ENCODE measurements at places on chromosomes 6 and 20.

- DNase-seq = no peak
Measured at GRCh38 chr20:43513372-43513930, 6.0 kb downstream of the L3MBTL1 start.

GRCh38 chr6:112485120-112485826 is 138.1 kb downstream of the RFPL4B start:
- no peak for DNase-seq

DNA sequence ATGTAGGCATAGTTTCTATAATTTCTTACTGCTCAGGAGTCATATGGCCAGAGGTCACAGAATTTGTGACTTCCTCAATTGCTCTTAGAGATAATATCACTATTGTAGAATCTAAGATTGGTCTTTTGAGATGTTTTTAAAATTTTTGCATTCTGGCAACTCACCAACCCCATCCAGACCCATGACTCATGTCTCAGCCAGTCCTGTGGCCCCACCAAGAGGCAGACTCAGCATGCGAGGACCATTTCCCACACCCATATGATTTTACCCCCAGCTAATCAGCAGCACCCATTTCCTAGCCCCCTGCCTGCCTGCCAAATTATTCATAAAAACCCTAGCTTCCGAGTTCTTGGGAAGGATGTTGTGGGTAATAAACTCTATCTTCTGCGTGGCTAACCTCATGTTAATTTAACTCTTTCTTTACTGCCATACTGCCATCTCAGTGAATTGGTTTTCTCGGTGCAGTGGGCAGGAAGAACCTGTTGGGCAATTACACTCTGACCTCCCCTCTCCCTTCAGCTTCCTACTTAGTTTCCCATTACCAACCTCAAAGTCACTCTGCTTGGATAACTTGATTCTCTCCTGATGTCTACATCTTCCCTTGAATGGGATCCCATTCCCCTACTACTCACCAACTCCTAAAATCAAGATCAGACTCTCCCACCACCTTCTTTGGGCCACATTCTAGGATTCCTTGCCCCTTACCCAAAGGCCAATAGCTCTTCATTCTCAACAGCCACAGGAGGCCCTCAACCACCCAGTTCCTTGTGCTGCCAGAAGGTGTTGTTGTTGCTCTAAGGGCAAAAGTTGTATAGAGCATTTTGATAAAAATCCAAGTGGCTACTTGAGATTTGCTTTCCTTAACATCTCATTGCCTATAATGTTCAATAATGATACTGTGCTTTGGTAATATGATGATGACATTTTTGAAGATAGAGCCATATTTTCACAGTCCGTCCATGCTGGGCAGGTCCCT is 16.2 kb upstream of the IYD start:
- DNase-seq = no peak

DNA sequence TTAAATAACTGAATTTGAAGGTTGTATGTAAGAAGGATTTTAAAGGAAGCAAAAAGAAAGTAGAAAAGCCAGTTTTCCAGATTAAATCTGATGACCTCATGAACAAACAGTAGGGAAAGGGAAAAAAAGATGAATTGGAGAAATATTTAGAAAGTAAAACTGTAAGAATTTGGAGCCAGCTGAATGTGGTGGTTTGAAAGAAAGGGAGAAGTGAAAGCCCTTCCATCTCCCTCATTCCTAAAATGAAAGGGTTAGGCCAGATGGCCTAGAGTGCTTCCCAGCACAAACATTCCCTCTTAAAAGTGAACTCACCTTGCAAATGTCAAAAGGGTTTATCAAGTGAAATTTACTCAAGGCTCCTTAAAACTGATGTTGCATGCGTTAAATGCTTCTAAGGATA is 139.3 kb upstream of the COL21A1 start:
- no peak for DNase-seq

- no peak for DNase-seq
Measured at GRCh38 chr6:31898383-31899011, 999 bp upstream of the EHMT2 start.

GRCh38 chr6:126967296-126968005 is 151.0 kb upstream of the RSPO3 start:
- no peak for DNase-seq

- no peak for DNase-seq
Measured at GRCh38 chr6:144659202-144660182, 374.4 kb downstream of the UTRN start.

DNA sequence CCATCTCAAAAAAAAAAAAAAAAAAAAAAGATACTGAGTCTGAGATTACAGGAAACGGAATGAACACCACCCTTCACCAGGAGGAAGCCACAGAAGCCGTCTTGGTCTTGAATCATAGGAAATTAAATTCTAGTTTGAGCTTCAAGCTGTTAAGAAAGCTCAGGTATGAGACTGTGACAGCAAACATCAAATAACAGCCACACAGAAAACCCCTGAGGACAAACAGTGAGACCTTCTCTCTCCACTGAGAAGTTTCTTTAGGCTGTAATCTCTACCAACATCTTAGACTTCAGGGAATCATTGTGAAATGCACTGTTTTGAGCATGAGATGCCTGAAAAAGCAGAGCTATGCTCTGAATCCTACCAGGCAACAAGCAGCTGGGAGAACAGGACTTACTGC is 30.8 kb downstream of the PDE10A start:
- DNase-seq = no peak

- no peak for DNase-seq
Measured at GRCh38 chr20:46895906-46896242, 1.2 kb downstream of the EYA2 start.

DNA sequence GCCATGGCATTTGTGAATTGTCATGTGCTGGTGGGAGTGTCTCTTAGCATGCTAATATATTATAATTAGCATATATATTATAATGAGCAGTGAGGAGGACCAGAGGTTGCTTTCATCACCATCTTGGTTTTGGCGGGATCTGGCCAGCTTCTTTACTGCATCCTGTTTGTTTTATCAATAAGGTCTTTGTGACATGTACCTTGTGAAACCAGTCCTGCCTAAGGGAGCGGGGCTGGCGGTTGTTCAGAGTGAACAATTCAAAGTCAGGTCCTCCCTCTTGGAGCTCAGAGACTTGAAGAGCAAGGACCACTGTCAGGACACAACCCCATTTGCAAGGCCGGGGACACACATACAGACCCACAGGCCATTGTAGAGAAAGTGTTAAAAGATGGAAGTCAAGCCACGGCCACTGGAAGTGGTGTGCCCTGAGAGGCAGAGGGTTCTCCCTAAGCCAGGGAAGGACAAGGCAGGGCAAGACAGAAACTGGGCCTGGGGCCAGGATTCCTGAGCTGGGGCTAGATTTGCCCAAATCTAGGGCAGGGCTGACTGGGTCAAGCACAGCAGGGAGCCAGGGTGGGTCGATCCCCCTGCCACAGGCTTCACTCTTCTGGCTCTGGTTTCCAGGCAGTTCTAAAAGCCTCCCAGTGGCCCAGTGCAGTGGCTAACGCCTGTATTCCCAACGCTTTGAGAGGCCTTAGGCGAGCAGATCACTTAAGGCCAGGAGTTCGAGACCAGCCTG is 14.2 kb downstream of the SLC52A3 start:
- DNase-seq = no peak

- no peak for DNase-seq
Measured at GRCh38 chr20:19453410-19453809, 241.0 kb downstream of the SLC24A3 start.

DNA sequence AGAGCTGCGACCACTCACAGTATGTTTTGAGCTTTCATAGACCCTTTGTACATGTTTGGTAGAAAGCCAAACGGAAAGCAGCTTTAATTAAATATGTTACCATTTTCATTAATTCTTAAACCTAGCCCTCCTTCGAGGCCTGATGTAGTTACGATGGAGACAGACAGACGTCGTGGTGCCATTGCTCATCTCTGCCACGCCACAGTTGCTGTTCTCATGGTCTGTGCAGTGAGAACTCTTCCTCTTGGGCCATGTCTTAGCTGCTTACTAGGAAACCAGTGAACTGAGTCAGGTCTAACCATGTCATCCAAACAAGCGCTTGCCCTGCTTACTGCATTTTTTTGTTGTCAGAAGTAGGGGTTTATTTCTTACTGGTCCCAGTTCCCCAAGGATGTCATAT is 62.8 kb downstream of the SNX9 start:
- DNase-seq = no peak

GRCh38 chr6:73774311-73774774 is 78.3 kb downstream of the CD109 start:
- no peak for DNase-seq

GRCh38 chr6:71459162-71459561 is 170.6 kb downstream of the OGFRL1 start:
- no peak for DNase-seq

DNA sequence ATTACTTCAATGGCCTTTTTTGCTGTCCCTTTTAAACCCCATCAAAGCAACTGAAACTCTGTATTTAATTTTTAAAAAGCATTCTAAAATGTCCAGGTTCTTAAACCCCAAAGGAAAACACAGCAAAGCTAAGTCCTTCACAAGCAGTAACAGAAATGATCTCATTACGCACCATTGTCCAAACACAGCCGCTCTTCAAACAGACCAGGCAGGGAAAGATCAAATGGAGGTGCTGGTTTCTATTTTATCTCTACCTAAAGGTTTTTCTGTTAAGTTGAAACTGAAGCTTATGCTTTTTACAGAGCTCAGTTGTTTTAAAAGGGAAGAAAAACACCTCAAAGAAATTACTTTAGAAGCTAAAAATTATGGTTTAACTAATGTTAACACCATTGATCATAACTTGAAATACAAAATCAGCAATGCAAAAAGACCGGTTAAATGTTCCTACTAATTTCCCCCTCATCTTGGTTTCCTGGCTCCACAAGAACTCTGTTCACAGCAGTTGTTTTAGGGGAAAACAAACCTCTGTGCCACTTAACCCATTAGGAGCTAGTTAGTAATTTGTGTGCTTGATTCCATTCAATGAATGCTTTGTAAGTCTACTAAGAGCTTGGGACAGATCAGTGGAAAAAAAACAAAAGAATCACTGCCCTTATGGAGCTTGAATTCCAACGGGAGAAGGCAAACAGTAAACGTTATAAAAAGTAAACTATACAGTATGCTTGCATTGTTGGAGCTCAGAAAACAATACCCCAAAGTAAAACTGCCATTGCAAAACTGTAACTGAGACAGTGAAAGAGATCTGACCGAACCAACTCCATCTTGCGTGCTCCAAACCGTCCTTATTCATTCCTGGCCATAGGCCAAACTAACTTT is 87.4 kb downstream of the CD24 start:
- no peak for DNase-seq

- DNase-seq = no peak
Measured at GRCh38 chr6:24394061-24394779, 8.5 kb upstream of the MRS2 start.

GRCh38 chr20:7003598-7003997 is 236.1 kb downstream of the BMP2 start:
- DNase-seq = no peak

GRCh38 chr6:52672412-52673025 is 1.6 kb downstream of the TMEM14A start:
- DNase-seq = no peak

GRCh38 chr6:125307150-125307838 is 5.5 kb upstream of the HDDC2 start:
- DNase-seq = no peak

GRCh38 chr6:32108094-32108627 is 977 bp downstream of the TNXB start:
- DNase-seq = peak; percentile 90

GRCh38 chr20:22836877-22837276 is 198.2 kb upstream of the SSTR4 start:
- DNase-seq = no peak

DNA sequence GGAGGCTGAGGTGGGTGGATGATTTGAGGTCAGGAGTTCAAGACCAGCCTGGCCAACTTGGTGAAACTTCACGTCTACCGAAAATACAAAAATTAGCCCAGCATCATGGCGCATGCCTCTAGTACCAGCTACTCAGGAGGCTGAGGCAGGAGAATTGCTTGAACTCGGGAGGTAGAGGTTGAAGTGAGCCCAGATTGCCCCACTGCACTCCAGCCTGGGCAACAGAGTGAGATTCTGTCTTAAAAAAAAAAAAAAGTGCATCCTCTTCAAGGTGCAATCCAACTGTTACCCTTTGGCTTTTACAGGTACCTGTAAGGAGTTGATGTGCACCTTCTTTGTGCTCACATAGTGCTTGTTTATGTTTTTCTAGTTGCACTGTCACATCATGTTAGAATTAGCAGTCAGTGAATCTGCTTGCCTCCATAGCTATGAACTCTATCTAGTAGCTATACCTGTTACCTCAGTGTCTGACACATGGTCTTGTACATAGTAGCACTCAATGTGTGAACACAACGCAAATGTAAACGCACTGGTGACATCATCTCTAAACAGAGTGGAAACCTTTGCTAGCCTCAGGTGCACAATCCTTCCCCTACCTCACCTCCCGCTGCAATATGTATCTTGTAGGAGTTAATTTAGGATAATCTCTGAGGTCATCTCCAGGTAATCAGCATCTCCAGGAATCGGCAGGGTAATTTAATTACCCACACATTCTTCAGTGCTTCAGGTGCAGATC is 9.7 kb downstream of the MSH5 start:
- DNase-seq = no peak

DNA sequence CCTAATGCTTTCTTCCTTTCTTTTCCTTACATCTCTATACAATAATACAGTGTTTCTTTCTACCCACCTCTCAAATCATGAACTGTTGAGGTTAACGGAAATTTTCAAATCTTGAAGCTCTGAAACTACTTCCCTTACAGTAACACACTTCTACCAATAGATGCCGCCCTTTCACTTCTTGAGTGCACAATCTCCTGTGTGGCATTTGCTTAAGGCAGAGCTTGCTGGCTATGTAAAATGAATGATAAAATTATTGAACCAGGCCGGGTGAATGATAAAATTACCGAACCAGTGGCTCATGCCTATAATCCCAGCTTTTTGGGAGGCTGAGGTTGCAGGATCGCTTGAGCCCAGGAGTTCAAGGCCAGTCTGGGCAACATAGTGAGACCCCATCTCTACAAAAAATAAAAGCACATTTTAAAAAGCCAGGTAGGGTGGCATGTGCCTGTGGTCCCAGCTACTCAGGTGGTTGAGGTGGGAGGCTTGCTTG is 56.8 kb downstream of the KCNS1 start:
- DNase-seq = no peak

DNA sequence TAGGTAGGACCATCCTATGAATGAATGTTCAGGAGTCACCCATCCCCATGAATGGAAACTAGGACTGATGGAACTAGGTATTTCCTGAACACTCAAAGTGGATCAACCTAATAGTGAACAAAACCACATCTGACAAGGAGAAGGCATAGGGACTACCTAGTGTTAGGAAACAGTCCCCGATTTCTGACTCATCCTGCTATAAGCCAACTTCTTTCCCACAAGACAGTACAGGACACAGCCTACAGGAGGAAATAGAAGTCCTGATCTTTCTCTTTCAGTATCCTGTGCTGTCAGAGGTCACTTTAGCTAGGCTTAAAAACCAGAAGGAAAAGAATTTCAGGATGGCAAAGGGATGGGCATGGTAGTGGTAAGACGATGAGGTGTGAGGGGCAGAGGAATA is 19.5 kb upstream of the GMDS start:
- DNase-seq = no peak

DNA sequence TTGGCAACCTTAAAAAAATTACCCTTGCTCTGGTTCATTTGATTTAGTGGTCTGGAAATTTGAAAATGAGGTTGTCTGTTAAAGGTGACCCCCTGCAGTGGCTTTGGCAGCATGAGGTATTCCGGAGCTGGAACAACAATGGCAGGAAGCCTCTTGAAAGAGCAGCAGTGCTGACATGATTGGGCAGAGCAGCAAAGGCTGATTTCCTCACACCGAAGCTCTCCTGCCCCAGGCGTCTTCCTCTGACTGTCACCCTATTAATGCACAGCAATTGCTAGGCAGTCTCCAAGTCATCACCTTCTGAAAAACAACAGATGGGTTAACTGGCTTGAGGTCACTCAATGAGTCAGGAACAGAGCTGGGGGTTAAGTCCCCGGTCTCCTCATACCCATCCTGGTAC is 241.8 kb upstream of the MMS22L start:
- no peak for DNase-seq

- no peak for DNase-seq
Measured at GRCh38 chr6:135269481-135269891, 88.4 kb downstream of the MYB start.

All from left forelimb (tissue), 1 donor.